ENCODE measurements at places on chromosomes 4 and X.

DNA sequence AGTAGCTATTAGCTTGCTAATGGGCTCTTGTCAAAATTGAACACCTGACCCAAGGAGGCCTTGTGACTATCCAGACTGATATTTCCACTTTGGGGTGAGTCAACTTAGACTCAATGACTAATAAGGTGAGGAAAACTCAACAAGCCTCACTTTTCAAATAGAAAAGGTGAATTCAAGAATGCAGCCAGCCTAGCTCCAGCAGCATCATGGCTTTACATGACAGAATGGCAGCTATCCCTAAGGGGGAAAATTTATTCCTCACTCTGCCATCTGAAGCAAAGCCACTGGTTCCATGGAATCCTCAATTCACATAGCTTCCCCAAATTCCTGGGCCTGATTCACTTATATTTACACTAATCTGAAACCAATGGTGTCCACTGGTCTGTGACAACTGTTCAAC lies 29.1 kb upstream of the RAB9B start:
- no peak for DNase-seq

DNA sequence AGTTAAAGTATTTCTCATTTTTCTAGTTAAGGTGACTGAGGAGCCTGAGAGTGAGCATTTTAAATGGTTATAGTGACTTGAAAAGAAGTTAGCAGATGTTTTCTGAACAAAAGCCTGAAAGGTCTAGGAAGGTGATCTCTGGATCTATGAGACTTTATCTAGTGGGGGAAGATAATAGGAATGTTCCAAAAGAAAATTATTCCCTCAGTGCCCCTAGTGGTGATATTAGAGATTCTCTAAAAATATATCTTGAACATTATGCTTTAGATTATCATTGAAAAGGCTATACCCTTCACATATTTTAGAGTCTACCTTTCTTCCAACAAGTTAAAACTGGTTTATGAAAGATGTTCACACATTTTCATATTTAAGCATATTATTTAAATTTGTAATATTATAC lies 69.0 kb upstream of the SPANXN1 start:
- DNase-seq, result no peak

- no peak for DNase-seq
Measured at GRCh38 chr4:57364255-57364654, 254.1 kb upstream of the IGFBP7 start.

- DNase-seq, result no peak
Measured at GRCh38 chrX:124346117-124346876, at the start of gene SH2D1A. Gene SH2D1A (plus strand): TSS chrX:124346563. CDS start chrX:124346643, 80 bp downstream.

- DNase-seq, result no peak
Measured at GRCh38 chr4:175371091-175371490, 441.0 kb downstream of the GPM6A start.

DNA sequence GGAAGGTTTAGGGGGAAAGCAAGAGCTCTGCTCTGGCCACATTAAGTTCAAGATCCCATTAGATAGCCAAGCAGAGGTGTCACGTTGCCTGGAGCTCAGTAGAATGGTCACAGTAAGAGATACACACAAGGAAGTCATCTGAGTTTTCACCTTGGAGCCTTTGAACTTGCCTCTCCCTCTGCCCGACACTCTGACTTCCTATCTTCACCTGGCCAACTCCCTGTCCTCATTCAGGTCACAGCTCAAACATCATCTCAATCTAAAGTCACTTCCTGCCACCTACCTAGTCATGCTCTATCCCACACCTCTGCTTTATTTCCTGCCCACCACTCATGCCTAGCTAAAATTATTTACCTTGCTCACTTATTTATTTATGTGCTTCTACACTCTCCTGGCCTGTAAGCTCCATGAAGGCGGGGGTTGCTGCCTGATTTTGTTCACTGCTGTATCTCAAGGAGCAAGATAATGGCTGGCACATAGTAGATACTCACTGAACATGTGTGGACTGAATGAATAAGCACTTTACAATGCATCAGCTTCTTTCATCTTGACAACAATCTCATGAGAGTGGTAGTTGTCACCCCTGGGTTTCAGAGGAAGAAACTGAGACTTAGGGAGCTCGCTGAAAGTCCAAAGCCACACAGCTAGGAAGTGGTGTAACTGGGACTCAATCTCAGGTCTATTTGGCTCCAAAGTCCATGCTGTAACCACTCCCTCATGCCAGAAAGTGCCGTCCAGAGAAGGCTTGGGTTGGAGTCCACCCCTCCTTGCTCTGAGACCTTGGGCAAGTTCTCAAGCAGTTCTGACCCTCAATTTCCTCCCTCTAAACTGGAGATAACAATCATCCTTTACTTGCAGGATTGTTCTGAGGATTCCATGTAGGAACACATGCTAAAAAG lies 40.3 kb downstream of the EFNB1 start:
- no peak for DNase-seq

GRCh38 chr4:6571608-6572007 lies 3.4 kb upstream of the MAN2B2 start:
- DNase-seq, result no peak

DNA sequence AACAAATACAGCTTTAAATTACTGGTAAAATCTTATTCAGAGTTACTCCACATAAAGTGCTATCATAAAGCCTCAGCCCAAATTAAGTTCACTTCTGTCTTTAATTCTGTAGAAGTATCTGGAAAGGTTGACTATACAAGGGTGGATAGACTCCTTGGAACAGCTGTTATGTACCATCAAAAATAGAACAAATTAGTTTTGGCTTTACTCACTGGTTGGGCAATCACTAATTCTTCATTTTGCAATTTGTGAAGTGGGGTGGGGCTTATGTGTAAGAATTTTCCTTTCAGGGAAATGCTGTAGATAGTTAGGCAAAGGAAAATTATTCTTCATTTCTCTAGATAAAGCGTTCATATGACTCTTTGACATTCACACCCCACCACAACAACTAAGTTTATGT lies 7.8 kb downstream of the DIAPH2 start:
- no peak for DNase-seq

All from NCI-H1417 (cell line).